ENCODE measurements at places on chromosomes 7 and 10. TPM values are rescaled to one million over a fixed set of nuclear protein-coding genes. Genes with fewer than 3 reads are reported as not detected.

ZDHHC4 gene
- total RNA-seq: 80.7 TPM

ARHGAP21 gene
- total RNA-seq: 67.5 TPM

OGDHL gene
- total RNA-seq: 1.0 TPM

AGBL3 gene
- 5.4 TPM for total RNA-seq

DNA sequence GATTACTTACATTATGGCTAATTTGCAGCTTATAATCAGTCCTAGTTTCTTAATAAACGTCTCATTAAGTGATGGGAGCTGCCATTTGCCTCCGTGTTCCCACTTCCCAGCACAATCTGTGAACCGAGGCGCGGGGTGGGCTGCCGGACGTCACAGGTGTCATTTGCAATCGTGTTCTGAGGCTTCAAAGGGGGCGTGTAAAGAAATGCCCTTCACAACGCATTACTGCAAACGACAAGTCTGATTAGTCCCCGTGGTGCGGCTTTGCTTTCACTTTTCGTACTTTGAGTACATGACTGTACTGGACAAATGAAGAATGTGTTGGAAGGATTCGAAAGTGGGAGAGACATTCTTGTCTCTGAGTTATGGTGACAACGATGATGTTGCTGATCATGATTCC is 614.2 kb upstream of the ADARB2 start:
- DNase-seq: no peak

DNA sequence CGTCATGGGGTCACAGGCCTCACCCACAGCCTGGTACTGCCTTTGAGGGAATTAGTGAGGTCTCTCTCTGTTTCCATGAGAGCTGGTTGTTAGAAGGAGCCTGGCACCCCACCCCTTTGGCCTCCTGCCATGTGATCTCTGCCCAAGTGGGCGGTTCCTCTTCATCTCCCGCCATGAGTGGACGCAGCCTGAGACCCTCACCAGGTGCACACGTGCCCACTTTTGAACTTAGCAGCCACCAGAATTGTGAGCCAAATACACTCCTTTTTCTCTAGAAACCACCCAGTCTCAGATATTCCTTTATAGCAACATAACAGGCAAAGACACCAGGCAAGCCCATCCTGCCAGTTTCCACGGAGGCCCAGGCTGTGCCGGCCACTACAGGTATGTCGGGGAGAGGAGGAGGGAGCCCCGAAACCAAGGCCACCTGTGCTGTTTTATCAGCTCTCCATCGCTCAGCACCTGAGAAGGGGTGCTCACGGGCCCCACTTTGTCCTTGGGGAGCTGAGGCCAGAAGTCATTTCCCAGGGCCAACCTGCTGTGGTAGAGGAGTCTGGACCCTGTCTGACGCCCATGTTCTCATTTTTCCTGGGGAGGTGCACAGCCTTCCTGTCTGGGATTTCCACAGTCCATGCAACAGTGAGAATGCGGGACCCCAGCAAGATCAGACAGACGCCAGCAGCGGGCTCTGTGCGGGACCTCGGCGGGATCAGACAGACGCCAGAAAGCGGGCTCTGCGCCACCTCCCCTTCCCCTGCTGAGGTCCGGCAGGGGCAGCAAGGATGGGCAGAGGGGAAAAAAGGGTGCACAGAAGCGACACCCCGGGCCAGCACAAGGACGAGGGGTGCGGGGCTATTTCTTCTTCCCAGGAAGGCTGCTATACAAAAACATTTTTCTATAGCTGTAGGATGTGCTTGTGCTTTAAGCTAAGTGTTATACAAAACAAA is 220.5 kb downstream of the ELFN1 start:
- no peak for DNase-seq

GRCh38 chr10:116766241-116766827 is 24.0 kb upstream of the HSPA12A start:
- DNase-seq: no peak

DNA sequence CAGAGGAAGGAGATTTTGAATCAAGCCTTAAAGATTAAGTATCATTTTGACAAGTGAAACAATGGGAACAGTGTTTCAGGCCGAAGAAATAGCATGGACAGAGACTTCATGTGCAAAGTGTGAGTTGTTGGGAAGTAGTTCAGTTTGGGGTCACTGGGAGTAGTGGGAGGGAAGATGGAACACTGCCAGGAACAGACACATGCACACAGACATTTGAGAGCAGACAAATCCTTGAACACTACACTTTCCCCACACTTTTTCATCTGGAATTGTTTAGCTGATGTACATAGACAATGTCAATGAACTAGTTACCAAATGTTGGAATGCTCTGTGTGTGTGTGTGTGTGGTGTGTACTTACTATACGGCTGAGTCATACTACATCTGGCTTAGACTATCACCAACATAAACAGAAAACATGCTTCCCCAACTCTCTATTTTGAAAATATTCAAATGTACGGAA is 52.4 kb upstream of the LRRC17 start:
- no peak for DNase-seq

SLC39A12 gene
- not detected for total RNA-seq
